ENCODE measurements at places on chromosomes 12 and 14.

DNA sequence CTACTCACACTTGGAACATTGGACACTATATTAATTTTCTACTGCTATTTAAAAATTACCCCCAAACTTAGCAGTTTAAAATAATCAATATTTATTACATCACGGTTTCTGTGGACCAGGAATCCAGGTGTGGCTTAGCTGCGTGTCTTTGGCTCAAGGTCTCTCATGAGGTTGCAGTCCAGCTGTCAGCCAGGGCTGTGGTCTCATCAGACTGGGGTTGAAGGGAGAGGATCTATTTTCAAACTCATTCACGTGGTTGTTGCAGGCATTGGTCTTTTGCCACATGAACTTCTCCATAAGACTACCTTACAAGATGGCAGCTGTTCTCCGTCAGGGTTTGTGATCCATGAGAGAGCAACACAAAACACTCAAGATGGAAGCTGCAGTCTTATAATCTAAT, 343.0 kb downstream of the BCAT1 start:
- DNase-seq: no peak

DNA sequence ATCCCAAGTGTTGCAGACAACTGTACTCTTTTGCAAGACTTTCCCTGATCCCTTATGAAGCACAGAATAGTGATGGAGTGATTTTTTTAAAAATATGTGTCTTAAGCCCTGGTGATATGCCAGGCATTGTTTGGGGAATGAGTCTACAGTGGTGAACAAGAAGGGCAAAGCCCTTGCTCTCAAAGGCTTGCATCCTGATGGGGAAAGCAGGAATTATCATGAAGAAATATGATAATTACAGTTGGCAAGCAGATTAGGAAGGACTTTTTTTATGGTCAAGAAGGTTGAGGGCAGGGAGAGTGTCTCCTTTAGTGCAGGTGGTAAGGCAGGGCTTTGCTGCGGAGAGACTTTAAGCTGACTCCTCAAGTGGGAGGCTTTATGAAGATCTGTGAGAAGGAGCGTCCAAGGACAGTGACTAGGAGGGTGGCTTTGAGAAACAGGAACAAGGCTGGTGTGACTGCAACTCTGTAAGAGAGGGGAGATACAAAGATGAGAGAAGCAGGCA, 100.2 kb downstream of the SYNE2 start:
- no peak for DNase-seq

DNA sequence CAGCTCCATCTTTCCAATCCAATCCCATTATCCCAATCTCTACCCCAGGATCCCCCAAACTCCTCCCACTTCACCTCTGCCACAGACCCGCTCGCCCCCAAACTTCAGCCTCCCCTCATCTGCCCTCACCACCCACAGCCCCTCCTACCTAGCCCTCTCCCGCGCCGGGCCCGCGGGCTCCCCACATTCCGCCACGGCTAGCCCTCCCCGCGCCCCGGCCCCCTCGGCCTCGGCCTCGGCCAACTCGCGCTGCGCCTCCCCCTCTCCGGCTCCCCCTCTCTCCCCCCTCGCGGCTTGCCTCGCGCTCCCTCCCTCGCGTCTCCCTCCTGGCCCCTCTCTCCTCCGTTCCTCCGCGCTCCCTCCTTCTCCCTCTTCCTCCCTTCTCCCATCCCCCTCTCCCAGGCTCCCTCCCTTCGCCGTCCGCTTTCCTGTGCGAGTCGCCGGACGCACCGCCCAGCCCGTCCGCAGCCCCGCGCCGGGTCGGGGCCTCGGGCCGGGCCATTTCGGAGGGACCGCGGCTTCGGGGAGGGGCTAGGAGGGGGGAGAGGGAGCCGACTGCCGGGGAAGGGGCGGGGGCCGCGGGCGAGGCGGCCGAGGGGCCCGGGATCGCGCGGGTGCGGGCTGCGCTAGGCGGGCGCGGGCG, at the start of gene ATN1:
TSS of gene ATN1 (plus strand) at position 581 of the 643 bp plus-strand sequence. CDS start 6,043 bp downstream, outside the sequence.
- DNase-seq: no peak

DNA sequence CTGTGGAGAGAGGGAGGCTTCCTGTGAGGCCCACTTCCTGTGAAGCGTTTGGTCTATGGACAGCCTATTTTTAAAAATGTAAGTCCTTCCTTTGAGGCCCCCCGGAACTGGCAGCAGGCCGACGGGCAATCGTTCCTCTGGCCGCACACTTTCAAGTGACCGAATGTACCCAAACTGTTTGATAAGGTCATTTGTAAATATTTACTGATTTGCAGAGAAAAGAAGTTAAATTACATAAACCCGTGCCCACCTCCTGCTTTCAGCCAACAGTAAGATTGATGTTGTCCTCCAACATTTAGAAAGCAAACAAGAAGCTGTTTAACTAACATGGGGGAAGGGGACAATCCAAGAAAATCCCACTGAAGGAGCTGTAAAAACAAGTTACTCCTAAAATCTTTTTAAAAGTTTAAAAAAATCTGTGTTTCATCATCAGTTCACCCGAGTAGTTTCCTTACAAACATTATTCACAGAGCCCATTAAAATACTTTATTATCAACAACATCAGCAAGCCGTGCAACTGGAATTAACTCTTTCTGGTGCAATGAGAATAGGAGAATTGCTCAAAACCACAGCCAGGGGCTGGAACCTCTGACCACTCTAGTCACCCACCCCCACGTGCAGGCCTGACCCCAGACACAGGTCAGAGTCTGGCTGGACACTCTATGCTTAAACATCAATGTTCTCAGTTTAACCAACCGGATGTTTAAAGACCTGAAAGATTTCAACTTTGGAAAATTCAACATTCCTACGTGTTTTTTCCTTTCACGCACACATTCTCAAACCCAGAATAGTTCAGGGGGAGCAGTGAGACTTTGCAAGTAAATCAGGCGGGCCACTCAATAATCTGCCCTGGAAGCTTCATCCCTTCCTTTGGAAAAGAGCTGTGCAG, 65.3 kb downstream of the FOXN3 start:
- no peak for DNase-seq

- no peak for DNase-seq
These were observed 467.1 kb downstream of the RAD51B start for GRCh38 chr14:68286667-68287066.

DNA sequence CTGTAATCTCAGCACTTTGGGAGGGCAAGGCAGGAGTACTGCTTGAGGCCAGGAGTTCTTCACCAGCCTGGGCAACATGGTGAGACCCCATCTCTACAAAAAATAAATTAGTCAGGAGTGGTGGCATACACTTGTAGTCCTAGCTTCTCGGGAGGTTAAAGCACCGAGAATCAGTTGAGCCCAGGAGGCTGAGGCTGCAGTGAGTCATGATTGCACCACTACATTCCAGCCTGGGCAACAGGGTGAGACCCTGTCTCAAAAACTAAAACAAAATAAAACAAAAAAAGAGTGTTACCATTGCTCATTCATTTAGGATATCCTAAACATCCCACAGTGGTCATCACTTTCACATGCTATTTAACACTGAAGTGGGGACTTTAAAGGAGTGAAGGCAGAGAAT, 7.8 kb downstream of the NEK9 start:
- DNase-seq: no peak

DNA sequence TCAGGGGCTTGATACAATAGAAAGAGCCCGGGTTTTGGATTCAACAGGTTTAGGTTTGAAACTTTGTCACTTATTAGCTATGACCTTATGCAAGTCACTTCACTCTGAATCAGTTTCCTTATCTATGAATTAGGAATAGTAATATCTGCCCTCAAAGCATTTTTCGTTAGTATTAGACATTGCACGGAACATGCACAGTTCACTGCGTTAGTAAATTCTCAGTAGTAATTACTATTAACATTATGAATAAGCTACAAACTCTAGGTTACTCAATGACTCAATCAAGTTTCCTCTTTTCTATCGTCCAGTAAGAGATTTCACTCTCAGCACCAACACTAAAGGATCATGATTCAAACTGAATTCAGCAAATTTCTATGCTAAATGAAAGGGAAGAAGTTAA, 150.3 kb downstream of the CEP83 start:
- DNase-seq: no peak

DNA sequence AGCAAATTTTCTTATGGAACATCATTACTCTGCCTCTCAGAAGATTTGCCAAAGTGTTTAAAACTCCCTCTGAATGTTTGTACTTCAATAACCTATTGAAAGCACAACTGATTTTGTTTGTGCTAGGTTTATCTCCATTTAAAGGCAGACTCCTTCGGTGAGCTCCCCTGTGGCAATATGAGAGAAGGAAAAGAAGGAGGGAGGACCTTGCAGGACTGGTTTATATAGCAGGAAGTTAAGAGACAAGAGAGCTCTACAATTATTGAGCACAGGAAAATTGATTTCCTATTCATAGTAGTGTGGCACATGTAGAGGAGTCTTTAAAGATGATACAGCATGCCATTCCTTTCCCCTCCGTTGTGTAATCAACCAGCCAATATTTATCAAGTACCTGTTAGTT, 75.5 kb downstream of the PDE3A start:
- no peak for DNase-seq

DNA sequence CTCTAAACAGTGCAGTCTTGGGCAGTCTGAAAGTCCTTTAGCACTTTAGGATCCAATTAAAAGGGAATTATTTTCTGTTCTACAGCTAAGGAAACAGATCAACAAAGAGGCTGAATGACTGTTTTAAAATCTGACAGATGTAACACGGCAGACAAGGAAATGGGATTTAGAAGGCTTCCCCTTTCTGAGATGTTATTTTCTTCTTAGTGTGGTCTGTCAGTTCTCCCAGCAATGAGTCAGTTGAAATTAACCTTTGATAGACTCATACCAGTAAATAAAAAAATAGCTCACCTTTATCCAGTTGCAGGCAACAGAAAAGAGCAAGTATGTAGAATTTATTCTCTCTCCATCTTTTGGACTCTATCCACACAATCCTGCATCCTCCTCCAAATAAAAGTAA, 98.1 kb downstream of the NEDD1 start:
- no peak for DNase-seq

GRCh38 chr12:105921872-105922669, 216.7 kb downstream of the NUAK1 start:
- DNase-seq: no peak

- no peak for DNase-seq
These were observed 218.0 kb downstream of the SLC2A13 start for GRCh38 chr12:39887856-39888255.

DNA sequence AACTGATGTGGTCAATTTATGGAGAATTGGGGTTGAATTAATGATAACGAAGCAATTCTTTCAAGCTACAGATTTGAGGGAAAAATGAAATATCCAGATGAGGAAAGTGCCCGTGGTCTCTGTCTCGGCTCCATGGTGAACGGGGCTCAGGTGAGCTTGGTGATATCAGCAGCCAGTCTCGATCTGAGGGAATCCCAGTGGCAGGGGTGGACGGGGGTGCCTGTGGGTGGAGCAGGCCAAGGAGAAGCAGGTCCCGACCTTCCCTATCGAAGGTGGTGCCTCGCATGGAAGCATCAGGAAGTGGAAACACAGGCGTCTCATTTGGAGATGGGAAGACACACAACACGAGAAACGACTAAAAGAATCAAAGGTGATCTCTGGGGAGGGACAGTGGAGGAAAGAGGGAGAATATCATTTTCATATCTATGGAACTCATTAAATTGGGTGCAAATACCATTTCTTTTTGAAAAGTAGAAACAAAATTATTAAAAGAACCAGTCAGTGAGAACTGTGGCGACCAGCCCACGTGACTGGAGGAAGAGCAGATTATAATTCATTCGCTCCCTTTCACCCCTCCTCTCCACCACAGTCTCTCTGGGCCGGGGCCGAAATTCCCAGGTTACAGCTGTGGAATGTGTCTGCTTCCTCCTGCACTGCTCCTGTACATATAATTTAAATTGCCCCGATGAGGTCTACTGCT, 354.3 kb upstream of the SFSWAP start:
- DNase-seq: no peak

DNA sequence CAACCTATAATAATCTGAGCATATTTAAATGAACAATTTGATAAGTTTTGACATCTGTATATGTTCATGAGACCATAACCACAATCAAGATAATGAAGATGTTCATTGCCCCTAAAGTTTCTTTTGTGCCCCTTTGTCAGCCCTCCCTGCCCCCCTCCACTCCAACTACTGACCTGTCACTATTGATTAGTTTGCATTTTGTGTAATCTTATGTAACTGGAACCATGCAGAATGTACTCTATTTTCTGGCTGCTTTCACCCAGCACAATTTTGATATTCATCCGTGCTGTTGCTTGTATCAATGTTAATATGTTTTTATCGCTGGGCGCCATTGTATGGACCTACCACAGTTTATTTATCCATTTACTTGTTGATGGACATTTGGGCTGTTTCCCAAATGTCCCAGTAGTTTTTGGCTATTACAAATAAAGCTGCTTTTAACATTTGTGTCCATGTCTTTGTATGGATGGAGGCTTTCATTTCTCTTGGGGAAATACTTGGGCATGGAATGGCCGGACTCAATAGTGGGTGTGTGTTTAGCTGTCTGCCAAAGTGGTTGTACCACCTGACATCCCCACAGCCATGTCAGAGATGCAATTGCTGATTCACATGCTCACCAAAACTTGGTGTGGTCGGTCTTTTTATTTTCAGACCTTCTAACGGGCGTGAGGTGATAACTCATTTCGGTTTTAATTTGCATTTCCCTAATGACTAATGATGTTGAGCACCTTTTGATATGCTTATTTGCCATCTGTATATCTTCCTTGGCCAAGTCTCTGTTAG, 38.9 kb downstream of the EML1 start:
- no peak for DNase-seq

GRCh38 chr12:106299202-106299774, 3.2 kb upstream of the TCP11L2 start:
- DNase-seq: no peak

DNA sequence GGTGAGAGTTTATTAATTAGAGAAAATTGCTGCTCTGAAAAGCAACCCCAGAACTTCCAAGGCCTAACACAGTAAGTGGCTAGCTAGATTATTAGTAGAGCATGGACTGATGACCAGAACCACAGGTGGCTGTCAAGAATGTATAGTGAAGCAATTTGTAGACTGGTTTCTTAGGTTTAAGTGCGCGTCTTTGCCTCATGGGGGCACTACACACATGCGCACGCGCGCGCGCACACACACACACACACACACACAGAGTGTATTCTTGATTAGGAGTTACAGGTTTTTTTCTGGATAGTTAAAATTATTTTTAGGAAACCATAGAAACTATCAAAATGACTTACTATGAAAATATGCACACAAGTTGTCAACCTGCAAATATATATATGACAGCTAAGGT, 66.5 kb downstream of the BHLHE41 start:
- DNase-seq: no peak

DNA sequence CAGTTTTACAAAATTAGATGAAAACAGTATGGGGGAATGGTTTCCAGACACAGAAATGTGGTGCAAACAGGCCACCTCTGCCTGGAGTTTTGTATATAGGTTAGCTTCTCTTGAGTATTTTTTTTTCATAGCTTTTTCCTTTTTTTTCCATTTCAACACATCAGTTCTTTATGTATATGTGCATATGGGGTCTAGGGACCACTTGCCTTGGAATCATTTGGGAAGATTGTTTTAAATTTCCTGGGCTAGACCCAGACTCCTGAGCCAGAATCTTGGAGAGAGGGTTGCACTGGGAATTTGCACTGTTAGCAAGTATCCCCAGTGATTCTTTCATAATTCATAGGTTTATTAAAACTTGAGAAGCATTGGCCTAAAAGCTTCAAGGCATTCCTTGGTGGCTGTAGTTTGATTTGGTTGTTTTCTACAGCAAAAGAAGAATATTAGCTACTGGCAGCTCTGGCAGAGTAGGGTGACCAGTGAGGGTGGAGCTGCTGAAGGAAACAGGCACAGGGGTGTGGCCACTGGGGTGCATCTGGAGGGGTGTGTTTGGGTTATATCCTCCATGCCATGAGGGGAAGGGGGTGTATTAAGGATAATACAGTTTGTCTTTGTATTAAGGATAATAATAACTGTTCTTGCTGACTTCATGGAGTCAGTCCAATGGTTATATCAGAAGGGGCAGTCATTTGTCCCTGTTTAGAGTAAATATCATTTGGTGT, 22.8 kb downstream of the PPP1R36 start:
- no peak for DNase-seq

All from esophagus squamous epithelium (tissue), 5 donors.